ENCODE measurements at places on chromosomes 1 and 21.

DNA sequence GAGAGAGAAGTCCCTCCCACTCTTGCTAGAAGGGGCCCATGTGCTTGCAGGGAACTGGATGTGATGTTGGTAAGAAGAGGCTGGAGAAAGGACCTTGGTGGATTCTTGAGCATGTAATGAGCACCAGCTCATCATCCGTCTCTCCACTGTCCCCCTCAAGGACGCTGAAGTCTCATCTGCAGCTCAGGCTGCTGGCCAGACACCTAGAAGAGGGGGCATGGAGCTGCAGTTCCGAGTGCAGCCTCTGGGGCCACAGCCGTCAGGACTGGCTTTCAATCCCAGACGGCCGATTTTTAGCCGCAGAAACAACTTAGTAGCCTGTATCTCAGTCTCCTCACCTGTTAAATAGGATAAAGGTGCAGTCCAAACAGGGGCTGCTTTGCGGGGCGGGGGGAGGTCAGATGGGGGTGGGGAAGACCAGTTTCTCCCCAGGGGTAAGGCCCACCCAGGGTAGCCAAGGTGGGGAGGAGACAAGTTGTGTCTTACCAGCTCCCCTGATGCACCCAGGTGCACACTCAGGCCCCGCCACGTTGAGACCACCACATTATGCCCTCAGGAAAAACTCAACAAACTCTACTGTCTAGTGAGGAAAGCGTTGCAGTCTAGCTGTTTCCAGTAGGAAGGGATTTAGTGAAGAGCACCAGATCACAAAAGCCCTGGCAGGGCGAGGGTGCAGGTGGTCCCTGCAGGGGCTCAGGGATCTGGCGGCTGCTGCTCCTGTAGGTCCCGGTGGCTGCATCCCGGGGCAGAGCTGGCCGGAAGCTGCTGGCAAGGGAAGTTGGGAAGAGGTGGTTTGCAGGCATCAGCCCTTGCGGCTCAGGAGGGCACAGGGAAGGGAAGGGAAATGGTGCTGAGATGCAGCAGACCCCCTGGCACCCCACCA is 29.5 kb downstream of the LDLRAP1 start:
- DNase-seq = peak; percentile 79

DNA sequence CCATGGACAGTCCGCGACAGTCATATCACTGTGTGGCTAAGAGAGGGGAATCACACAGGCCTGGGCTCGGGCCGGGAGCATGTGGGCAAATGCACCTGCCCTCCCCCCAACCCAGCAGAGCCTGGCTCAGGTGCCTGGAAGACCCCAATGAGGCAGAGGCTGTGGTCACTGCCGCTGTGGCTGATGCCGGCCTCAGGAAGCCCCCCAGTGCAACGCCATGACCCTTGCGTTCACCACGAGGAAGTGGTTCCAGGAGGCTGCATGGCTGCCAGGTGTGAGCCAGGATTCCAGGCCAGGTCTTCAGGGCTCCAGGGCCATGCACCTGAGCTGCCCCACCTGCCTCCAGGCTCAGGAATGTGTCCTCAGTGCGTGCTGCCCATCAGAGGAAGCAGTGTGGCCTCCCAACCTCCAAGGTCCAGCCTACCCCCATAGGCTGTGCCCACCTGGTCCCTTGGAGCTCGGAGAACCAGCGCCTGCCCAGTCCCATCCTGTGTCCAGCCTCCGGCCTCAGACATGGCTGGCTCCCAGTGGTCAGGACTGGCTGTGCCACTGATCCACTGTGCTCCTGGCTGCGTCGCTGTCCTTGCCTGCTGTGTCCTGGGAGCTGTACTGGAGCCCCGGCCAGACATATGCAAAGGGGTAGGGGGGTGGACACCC is 8.0 kb downstream of the ARHGEF16 start:
- no peak for DNase-seq

DNA sequence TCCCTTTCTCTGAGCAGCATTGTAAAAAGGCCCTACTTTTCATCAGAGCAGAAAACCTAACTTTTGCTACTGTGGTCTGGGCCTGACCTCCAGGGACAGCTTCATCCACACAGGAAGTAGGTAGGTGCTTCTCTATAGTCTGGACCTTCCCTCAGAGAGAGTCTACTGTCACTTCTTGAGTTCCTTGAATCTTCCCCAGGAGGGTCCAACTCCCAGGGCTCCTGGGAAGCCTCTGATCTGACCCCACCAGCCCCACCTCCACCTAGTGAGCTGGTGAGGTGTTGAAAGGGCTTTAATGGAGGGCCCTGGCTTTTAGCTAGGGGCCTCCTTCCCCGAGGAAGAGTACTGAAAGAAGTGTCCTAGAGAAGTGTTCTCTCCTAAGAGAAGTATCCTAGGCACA is 2.7 kb upstream of the VANGL2 start:
- DNase-seq = no peak

GRCh38 chr1:152001631-152002584 is 8.2 kb upstream of the S100A10 start:
- peak; percentile 69 for DNase-seq

- peak; percentile 41 for DNase-seq
Measured at GRCh38 chr1:209642816-209643215, 9.4 kb downstream of the LAMB3 start.

GRCh38 chr1:24830680-24831272 is 85.5 kb downstream of the CLIC4 start:
- DNase-seq = peak; percentile 61

GRCh38 chr1:42210421-42211133 is 46.0 kb upstream of the GUCA2A start:
- no peak for DNase-seq

DNA sequence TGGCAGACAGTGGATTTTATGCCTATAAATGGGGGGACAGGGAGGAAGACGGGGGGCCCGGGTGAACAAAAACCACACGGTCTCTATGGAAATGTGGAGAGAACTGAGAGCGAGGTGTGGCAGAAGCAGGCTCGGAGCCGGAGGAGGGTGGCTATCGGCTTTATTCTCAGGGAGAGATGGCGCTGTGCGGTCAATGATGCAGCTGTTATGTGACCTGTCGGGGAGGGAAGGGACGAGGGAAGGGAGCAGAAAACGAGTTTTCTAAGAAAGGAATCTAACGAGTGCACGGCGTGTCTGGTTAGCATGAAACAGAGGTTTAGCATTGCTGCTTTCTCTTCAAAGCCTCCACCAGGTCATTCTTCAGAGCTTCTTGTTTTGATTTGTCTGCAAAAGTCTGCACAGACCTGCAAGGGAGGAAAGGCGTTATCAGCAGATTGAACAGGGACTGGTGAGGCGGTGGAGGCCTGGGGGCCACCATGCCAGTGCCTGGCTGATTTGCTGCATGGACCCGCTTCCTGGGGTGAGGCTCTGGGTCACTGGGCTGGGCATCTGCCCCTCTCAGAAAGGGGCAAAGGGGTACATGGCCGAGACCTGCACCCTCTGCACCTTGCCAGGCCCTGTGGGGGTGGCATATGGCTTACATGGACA is 27.2 kb downstream of the SLC66A1 start:
- no peak for DNase-seq

DNA sequence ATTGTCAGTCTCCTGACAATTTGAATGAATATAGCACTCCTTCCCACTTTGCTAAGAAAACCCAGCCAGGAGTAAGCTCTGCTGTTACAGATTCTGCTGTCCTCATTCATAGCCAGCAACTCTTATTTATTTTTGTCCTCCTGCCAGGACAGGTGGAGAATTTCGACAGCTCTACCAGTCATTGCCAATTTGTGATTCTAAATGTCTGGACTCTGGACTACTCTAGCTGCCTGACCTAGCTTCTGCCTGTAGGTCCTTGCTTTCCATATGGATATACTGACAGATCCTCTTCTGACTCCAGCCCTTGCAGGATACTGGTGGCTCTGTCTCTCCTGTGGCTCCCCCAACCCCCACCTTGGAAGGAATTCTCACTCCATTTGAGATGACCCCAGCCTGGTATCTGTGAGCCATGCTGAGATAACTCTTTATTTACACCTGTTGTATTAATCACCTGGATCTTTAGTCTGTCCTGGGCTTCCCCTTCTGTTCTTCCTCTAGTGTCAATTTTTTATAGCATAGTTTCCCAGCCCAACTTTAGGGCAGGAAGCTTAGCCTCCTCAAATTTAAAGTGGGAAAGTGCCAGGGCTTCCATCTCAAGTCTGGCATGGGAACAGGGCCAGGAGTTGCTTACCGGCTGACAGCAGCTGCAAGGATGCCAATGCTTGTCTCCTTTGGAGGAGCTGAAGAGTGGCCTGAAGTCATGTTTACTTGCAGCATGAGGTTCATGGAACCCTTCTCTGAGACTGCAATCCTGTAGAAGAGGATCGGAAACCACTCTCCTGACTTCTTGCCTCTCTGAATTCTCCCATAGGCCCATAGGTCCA is 6.7 kb downstream of the PM20D1 start:
- peak; percentile 45 for DNase-seq

Measured in G401 (cell line).